NCI-H510A treated with DMSO at 0.1 percent for 48 hours (cell line): ENCODE measurements at places on chromosomes 13 and 19.

DNA sequence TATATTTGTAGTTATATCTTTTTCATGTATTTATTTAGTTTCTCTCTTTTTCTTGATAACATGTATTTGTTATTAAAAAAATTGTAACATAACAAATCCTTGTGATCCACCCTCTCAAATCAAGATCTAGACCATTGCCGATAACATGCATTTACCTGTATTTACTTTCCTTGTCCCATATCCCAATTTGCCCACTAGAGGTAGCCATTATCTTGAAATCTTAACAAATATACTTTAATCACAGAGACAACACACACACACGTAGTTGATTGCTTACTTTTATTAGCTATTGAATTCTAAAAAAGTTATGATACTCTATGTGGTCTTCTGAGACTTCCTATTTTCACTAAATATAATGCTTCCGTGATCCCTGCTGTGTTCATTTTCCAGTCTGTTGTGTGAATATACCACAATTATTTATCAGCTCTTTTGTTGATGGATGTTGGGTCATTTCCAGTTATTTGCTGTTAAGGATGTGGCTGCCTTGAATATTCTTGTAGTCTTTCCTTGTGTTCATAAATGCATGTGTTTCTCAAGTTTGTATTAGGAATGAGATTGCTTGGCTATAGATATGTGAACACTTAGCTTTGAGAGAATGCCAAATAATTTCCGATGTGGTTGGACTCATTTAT is 31.3 kb upstream of the ZMYM2 start:
- peak; percentile 19 for DNase-seq

GRCh38 chr19:29687244-29687896 is 22.1 kb downstream of the PLEKHF1 start:
- no peak for DNase-seq

- no peak for DNase-seq
Observed at GRCh38 chr13:27559719-27560118, 60.6 kb downstream of the LNX2 start.

DNA sequence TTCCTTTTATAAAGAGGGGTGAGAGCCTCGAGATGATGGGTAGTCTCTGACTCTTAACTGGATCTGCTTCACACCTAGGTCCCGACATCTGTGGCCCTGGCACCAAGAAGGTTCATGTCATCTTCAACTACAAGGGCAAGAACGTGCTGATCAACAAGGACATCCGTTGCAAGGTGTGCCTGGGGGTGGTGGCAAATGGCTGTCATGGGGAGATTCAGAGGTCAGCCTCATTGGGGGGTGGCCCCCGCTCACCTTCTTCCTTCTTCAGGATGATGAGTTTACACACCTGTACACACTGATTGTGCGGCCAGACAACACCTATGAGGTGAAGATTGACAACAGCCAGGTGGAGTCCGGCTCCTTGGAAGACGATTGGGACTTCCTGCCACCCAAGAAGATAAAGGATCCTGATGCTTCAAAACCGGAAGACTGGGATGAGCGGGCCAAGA is 1.6 kb downstream of the CALR start:
- DNase-seq = no peak

DNA sequence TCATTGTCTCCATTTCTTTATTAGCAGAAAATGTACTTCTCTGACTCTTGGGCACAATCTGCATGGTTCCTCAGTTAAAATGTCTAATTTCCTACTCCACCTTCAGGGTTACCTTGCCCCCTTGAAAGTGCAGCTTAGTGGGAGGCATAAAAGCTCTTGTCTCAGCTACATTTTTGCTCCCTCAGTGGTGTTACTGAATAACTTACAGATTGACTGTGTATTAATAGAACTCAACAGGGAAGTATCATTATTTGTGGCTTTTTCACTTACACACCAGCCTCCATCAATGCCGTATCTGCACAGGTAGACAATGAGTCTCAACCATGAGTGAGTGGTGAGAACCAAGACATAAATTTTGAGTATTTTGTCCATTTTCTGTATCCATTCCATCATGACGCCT is 456.2 kb upstream of the MIR17HG start:
- no peak for DNase-seq

DNA sequence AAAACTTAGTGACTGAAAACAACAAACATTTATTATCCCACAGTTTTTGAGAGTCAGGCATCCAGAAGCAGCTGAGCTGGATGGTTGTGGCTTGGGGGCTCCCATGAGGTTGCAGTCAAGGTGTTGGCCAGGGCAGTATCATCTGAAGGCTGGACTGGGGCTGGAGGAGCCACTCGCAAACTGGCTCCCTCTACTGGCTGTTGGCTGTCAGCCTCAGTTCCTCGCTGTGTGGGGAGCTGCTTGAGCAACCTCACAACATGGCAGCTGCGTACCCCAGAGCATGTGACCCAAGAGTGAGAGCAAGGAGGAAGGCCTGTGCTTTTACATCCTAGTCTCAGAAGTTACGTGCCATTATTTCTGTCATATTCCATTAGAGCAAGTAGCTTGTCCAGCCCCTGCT is 9.7 kb downstream of the YJU2 start:
- DNase-seq = no peak

- no peak for DNase-seq
Observed at GRCh38 chr13:73055813-73056564, 2.8 kb upstream of the KLF5 start.
